Tibial artery (tissue), 4 donors: ENCODE measurements at places on chromosomes 5 and 9.

- H3K27ac ChIP-seq, result peak overlapping the region; percentile 59
- no peaks in the 10 kb centered on the region for H3K27me3 ChIP-seq
- no peak for DNase-seq
- peaks cover 22% of the 10 kb centered on the region for H3K4me1 ChIP-seq
- no peaks in the 10 kb centered on the region for H3K36me3 ChIP-seq
Measured at GRCh38 chr5:132250547-132250946, 6.9 kb upstream of the PDLIM4 start.

GRCh38 chr9:28365020-28365640, 791.8 kb upstream of the C9orf72 start:
- no peak overlapping the region for H3K4me3 ChIP-seq
- no peaks in the 10 kb centered on the region for H3K27me3 ChIP-seq
- H3K4me1 ChIP-seq, result no peaks in the 10 kb centered on the region
- H3K27ac ChIP-seq, result no peak overlapping the region
- H3K36me3 ChIP-seq, result no peaks in the 10 kb centered on the region

DNA sequence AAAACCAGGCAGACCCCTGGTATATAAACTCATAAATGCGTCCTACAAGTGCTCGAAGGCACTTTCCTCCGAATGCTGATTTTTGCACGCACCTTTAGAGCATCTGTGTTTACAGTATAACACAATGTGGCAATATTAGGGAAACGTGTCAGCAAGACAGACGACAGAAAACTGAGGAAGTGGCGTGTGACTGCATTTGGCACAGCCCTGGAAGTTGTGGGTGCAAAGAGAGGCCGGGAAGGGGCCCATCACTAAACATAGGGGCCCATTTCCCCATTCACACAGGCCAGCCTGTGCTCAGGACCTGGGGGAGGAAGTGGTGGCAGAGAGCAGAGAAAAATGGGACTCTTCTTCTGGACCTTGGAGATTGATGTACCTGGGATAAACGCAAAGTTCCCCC, 48.2 kb downstream of the RASGEF1C start:
- H3K4me3 ChIP-seq, result no peak overlapping the region
- peak; percentile 71 for DNase-seq
- no peaks in the 10 kb centered on the region for H3K4me1 ChIP-seq

DNA sequence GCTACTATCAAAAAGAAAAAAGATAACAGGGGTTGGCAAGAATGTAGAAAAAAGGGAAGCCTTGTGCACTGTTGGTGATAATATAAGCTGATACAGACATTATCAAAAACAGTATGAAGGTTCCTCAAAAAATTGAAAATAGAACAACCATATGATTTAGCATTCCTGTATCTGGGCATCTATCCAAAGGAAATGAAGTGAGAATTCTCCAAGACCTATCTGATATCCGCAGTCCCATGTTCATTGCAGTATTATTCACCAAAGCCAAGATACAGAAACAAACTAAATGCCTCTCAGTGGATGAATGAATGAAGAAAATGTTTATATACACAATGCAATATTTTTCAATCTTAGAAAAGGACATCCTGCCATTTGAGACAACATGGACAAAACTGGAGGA, 1943.3 kb downstream of the MAT2B start:
- DNase-seq, result no peak
- no peak overlapping the region for H3K27ac ChIP-seq
- H3K36me3 ChIP-seq, result no peaks in the 10 kb centered on the region
- H3K27me3 ChIP-seq, result no peaks in the 10 kb centered on the region

GRCh38 chr5:143141652-143142051, 261.8 kb downstream of the NR3C1 start:
- H3K36me3 ChIP-seq, result no peaks in the 10 kb centered on the region
- no peak overlapping the region for H3K4me3 ChIP-seq
- H3K27ac ChIP-seq, result no peak overlapping the region
- no peaks in the 10 kb centered on the region for H3K27me3 ChIP-seq

- no peak for DNase-seq
- no peaks in the 10 kb centered on the region for H3K4me1 ChIP-seq
- H3K27ac ChIP-seq, result no peak overlapping the region
- H3K27me3 ChIP-seq, result no peaks in the 10 kb centered on the region
- H3K4me3 ChIP-seq, result no peak overlapping the region
- no peaks in the 10 kb centered on the region for H3K36me3 ChIP-seq
Measured at GRCh38 chr5:75922480-75922879, 160.7 kb upstream of the SV2C start.

DNA sequence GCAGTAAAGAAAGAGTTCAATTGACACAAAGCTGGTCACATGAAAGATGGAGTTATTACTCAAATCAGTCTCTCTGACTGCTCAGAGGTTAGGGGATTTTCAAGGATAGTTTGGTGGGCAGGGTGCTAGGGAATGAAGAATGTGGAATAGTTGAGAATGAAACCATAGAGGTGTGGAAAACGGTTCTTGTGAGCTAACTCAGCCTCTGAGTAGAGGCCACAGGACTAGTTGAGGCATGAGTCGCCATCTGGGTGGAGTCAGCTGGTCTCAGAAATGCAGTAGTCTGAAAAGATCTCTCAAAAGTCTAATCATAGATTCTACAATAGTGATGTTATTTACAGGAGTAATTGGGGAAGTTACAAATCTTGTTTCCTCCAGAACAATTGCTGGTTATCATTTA, 178.9 kb upstream of the SPEF2 start:
- DNase-seq, result no peak
- H3K27ac ChIP-seq, result no peak overlapping the region
- no peaks in the 10 kb centered on the region for H3K36me3 ChIP-seq
- H3K4me3 ChIP-seq, result no peak overlapping the region

DNA sequence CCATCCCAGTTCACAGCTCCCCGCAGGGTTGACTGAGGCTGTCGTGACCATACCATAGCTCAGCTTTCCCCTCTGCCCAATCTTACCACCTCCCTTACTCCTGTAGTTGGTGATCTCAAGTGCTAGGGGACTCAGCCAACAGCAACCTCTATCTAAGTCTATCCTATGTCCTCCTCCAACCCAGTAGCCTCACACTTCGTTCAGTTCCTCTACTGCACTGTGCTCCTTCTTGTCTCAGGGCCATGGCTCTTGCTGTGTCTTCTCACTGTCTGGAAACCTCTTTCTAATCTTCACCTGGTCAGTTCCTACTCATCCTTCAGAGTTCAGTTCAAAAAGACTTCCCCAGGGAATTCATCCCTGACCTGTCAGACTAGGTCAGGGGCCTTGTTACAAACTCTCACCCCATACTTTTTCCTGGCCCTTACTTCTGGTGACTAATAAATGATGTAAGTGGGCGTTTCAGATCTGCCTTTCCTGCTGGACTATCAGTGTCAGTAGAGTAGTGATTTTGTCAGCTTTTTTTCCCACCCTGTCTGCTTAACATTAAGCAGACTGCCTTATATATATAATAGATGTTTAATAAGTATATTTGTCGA, 53.6 kb upstream of the NR3C1 start:
- no peak overlapping the region for H3K27ac ChIP-seq
- no peaks in the 10 kb centered on the region for H3K4me1 ChIP-seq
- no peak overlapping the region for H3K4me3 ChIP-seq
- H3K36me3 ChIP-seq, result no peaks in the 10 kb centered on the region
- DNase-seq, result no peak

- no peak overlapping the region for H3K27ac ChIP-seq
- no peaks in the 10 kb centered on the region for H3K4me1 ChIP-seq
- no peaks in the 10 kb centered on the region for H3K27me3 ChIP-seq
- H3K36me3 ChIP-seq, result no peaks in the 10 kb centered on the region
- DNase-seq, result no peak
Measured at GRCh38 chr9:97735070-97735600, 38.0 kb upstream of the XPA start.

DNA sequence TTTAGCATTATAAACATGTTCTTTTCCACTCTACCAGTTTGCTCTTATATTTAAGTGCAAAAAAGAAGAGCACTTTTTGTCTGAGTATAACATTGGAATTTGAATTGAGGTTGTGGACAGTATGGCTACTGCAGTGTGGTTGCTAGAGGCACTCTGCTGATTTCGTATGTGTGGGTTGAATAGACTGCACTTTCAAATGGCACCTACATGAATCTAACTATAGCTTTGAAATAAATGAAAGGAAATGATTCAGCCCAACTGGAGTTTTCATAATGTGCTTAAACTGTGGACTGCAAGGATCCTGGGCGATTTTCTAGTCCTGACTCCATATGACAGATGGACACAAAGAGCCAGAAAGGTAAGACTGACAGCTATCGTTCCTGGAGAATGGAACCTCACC, 657.6 kb upstream of the RIOK2 start:
- no peak for DNase-seq
- H3K4me3 ChIP-seq, result no peak overlapping the region
- H3K36me3 ChIP-seq, result no peaks in the 10 kb centered on the region
- no peaks in the 10 kb centered on the region for H3K27me3 ChIP-seq

GRCh38 chr9:129979071-129979745, 63.8 kb downstream of the FNBP1 start:
- H3K27ac ChIP-seq, result no peak overlapping the region
- H3K4me3 ChIP-seq, result no peak overlapping the region
- DNase-seq, result no peak
- H3K36me3 ChIP-seq, result peaks cover 28% of the 10 kb centered on the region
- no peaks in the 10 kb centered on the region for H3K27me3 ChIP-seq

- no peak for DNase-seq
- H3K4me3 ChIP-seq, result no peak overlapping the region
- H3K4me1 ChIP-seq, result peaks cover 5% of the 10 kb centered on the region
- H3K27ac ChIP-seq, result no peak overlapping the region
Measured at GRCh38 chr5:54859316-54859715, 126.1 kb downstream of the ESM1 start.
